ENCODE measurements at places on chromosomes 7 and 10. TPM values are rescaled to one million over a fixed set of nuclear protein-coding genes. Genes with fewer than 3 reads are reported as not detected.
A peak's percentile ranks its signal among the peaks of the same experiment; 100 is the strongest.

Gene DNAJB12
- 32.9 TPM for total RNA-seq

Gene FAM237B
- not detected for total RNA-seq

Gene CLDN12
- 35.6 TPM for total RNA-seq

Gene SPDYE16
- total RNA-seq: not detected

Gene CD36
- total RNA-seq: 1.3 TPM

Gene NOS3
- 0.32 TPM for total RNA-seq

Gene NEURL1
- 0.63 TPM for total RNA-seq

Gene TCERG1L
- total RNA-seq: not detected

Gene EBF3
- 0.43 TPM for total RNA-seq

DNA sequence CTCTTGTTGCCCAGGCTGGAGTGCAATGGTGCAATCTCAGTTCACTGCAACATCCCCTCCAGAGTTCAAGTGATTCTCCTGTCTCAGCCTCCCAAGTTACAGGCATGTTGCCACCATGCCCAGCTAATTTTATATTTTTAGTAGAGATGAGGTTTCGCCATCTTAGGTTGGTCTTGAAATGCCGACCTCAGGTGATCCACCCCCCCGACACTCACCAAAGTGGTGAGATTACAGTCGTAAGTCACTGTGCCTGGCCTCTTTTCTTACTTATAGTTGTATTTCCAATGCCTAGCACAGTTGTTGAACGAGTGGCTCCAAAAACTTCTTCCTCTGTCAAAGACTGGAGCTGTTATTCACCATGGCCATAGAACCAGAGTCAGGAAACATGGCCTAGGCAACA lies 6.7 kb downstream of the RNF216 start:
- DNase-seq: no peak

GRCh38 chr10:132383751-132384196 lies 13.2 kb upstream of the PWWP2B start:
- no peak for DNase-seq

GRCh38 chr7:73721377-73721817 lies 1.9 kb upstream of the STX1A start:
- DNase-seq: peak; percentile 29

DNA sequence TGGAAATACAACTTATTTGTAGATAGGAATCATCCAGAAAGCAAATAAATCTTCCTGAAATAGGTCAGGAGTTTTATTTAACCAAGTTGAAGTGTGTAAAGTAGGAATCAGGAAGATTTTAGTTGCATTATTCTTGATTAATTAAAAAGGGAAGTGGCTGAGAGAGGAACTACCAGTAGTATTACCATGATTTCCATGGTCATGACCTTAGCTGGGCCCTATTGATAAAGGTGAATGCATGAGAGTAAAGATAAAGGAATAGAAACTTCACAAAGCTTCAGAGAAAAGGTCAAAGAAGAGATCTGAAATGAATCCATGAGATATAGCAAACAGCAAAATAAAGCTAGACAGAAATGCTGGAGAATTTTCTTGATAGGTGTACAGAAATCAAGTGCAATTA lies 46.2 kb upstream of the DLX6 start:
- no peak for DNase-seq

DNA sequence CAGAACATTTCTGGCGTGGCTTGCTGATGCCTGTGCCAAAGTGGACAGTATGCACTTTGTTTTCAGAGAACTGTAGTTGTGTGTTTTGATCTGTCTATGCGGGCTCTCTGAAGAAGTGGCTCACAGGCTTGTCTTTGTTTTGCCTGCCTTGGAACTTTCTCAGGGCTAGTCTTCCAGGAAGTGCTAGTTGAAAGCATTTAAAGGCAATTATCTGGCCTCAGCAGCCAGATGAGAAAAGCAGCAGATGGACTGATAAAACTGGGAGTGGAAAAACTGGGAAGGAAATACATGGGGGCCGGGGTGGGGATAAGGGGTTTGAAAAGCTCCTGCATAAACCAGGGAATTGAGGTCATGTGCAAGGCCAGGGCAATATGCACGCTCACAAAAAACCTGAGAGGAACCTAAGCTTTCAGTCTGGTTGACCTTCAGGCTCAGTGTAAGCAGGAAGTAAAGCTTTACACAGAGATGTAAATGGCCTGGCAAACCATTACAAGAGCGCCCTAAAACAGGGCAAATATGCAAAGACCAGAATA lies 94.5 kb downstream of the ZNF33B start:
- DNase-seq: no peak

- peak; percentile 34 for DNase-seq
These were observed 17.4 kb downstream of the ESYT2 start for GRCh38 chr7:158811894-158812293.

DNA sequence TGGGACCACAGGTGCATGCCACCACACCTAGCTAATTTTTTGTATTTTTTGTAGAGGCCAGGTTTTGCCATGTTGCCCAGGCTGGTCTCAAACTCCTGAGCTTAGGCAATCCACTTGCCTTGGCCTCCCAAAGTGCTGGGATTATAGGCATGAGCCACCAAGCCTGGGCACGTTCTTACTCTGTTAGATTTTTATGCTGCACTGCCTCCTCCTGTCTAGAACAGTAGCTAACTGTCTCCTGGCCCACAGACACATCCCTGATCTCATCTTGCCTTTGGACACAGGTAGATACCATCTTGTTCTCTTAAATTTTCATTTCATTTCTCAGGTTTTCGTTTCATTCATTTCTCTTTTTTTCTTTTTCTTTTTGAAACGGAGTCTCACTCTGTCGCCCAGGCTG lies 41.1 kb downstream of the BLVRA start:
- peak; percentile 8 for DNase-seq

- no peak for DNase-seq
These were observed 155.4 kb downstream of the ADK start for GRCh38 chr10:74306227-74306982.

GRCh38 chr10:47278152-47278473 lies 21.9 kb upstream of the GDF10 start:
- no peak for DNase-seq

- DNase-seq: peak; percentile 47
These were observed 31.6 kb downstream of the HOXA1 start for GRCh38 chr7:27064159-27064558.

DNA sequence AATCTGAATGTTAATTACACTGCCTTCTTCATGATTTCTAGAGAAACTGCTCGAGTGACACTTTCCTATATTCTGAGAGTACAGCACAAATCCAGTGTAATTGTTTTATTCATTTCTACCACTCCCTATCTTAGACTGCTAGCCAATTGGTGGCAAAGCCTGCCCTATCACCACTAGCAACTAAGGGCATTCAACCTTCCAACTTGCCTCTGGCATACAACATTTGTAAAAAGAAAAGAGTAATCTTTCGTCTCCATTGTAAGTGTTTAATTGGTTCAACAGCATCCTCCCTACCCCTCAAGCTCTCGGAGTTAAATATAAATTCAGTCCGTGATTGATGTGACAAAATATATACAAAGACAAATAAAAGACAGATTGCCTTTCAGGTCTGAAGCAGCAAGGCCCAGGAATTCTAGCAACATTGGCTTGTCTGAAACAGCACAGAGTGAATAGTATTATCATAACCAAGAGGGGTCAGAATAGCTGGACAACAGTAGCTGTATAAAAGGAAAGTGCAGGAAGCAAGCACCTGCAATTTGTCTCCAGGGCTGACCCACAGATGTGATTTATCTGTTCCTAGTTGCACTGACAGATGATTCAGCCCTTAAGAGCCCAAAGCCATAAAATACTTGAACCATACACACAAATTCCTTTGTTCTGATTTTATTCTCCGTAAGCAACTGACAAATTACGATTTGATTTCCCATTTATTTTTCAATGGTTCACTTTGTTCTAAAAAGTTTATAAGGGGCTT lies 47.6 kb upstream of the ANKRD1 start:
- DNase-seq: peak; percentile 86

DNA sequence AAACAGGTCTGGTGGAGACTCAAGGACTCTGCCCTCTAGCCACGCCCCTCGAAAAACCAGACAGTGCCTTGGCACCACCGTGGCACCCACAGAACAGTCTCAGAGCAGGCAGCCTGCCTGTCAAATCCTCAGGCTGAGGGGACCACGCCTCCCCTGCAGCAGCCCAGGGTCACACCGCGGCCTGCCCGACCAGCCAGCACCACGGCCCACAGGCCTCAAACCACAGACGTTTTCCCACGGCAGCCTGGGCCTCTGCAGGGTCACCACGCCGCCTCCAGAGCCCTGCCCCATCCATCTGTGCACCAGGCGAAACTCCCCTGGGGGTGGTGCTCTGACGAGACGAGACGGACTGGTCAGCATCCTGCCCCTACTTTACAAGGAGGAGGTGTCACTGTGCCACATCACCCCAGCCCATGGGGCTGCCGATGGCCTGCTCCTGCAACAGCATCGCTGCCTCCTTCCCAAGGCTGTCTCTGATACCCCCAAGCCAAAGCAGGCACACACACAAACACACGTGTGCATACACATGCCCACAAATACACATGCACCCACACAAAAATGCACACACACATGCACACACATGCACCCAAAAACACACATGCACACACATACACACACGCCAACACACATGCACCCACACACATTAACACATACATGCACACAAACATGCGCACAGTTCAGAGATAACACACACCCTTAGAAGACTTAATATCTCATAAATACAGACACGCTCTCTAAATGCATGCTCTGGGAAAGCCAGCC lies 24.6 kb downstream of the PAPOLB start:
- no peak for DNase-seq

GRCh38 chr7:46397591-46397990 lies 476.5 kb upstream of the IGFBP3 start:
- DNase-seq: no peak

GRCh38 chr7:114889646-114890285 lies 32.1 kb upstream of the MDFIC start:
- DNase-seq: peak; percentile 99

DNA sequence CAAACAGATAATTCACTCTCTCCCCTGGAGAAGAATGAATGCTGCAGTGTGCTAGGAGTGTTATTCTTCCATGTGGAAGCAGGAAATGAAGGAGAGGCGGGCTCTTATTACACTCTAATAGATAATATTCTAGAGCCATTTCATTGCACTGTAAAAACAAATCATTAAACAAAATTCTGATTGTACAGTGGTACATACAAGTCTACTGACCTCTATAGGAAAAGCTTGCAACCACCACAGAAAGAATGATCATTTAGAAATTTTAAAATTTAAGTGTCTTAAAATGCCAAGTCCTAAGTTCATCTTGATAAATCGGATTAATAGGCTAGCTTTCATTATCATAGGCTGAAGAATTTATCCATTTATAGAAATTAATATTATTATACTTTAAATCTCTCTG lies 960.3 kb upstream of the LRRN3 start:
- no peak for DNase-seq

Measured in GM23248 (cell line).